ENCODE measurements at places on chromosomes 3 and 15.

- DNase-seq = no peak
These were observed 43.2 kb upstream of the MTMR14 start for GRCh38 chr3:9606108-9606507.

DNA sequence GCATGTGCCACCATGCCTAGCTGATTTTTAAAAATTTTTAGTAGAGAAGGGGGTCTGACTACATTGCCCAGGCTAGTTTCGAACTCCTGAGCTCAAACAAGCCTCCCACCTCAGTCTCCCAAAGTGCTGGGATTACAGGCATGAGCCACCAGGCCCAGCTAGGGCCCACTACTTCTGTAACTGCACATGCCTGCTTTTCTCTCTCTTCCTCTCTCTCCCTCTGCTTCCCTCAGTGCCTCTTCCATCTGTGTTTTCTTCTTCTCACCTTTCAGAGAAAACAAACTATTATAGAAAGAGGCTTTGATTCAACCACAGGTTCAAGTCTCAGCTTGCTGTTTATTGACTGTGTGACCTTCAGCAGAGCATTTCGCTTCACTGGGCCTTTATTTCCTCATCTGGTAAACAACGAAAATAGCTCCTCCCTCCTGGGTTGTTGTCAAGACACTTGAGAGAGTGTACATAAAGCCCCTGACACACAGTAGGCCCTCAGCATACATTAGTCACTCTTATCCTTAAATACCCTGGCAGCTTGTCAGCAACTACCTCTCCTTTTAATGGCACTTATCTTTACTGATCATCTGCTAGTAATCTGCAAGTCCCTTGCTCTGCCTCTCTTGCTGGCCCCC, 10.2 kb downstream of the TADA3 start:
- DNase-seq = no peak

GRCh38 chr3:160739079-160739478, 17.0 kb upstream of the PPM1L start:
- no peak for DNase-seq

DNA sequence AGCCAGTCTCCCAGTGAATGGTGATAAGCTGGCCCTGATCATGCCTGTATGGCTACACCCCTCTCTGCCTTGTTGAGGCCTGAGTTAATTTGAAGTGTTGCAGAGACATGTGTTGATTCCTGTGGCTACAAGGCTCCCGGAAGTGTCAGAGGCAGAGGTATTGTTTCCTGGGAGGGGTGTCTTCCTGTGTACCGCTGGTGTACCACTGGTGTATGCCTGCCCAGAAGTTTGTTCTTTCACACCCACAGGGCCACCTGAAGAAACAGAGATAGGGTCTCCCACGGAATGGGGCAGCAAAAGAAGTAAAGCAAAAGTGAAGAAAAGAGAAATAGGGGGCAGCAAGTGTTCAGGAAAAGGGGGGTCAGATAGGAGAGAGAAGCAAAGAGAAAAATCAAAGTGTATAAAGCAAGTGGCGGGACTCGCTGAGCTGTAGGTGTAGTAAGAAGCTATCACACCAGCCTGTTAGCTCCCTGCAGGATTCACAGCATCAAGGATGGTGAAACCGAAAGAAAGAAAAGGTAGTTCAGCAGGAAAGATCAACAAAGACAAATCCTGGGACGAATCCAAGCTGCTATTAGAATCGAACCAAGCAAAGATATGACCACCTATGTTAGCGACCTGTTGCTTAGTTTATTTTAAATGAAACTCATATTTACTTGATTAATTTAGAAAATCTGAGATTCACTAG, 36.6 kb upstream of the CD47 start:
- peak; percentile 31 for DNase-seq

- DNase-seq = peak; percentile 44
These were observed 169.4 kb downstream of the TBC1D2B start for GRCh38 chr15:77907824-77908751.

DNA sequence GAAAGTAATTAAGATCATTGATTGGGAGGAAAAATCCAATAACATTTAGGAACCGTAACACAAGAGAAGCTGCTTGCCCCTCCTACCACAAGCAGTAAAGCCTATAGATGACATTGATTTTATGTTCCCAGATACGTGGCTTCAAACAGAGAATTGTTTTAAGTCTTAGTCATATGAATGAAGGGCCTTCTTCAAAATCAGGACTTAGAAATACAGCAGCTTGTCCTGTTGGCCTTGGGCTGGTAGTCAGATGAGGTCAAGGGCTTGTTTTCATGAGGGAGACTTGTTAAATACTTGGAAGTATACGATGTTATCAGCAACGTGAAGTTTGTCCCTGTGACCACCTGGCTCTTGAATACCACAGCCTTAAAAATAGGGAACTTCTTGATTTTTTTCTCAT, 114.4 kb downstream of the VGLL4 start:
- DNase-seq = no peak

- no peak for DNase-seq
These were observed 446.5 kb downstream of the CNTN3 start for GRCh38 chr3:74167926-74168325.

- no peak for DNase-seq
These were observed 89.7 kb downstream of the HMG20A start for GRCh38 chr15:77510066-77511057.

- no peak for DNase-seq
These were observed 221.2 kb downstream of the TUSC7 start for GRCh38 chr3:116930786-116931185.

- DNase-seq = no peak
These were observed 118.1 kb downstream of the RPL22L1 start for GRCh38 chr3:170751899-170752293.

DNA sequence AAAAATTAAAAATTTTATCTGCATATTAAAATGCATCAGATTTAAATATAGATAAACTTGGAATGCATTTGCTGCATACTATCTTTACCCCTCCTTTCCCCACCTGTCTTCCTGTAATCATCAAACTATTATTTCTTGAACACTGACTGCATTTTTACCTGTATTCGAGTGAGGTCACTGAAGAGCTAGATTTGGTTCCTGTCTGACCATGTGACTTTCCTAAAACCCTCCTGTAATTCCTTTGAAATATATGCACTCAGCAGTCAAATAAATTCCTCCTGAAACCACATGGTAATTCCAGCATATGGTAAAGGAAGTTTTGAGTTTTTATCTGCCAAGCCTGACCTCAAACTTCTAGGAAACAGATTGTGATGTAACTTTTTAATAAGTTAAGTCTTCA, 445.6 kb upstream of the FRG2C start:
- no peak for DNase-seq

DNA sequence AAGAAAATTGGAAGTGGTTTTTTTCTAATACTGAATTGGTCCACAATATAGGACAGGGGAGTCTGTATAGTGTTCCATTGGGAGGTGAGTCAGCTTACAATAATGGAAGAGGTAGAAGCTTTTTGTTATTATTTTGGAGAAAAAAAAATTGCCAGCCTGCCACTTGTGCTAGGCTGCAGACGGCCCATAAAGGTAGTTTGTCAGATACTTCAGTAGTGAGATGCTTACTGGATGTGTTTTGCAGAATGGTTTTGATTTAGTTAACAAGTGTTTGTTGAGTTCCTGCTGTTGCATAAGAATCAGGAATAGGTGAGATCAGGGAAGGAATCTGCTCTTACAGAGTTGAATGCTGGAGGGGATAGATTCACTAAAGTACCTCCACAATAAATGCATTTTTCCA, 1.0 kb downstream of the DTWD1 start:
- no peak for DNase-seq

DNA sequence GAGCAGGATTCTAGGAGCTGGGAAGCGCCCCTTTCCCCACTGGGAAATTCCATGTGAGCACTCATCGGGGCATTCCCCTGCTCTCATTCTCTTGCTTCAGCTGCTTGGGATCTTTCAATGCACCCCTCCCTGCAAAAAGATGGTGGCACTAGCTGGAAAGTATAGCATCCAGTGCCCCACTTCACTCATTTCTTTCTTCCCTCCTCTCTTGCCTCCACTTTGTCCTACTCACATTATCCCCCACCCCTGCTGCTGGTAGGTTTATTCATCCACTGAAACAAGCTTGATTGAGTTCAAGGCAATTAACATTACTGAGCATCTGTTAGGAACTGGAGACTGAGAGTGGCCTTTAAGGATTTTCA, 84.8 kb upstream of the LIMD1 start:
- no peak for DNase-seq
